ENCODE measurements at places on chromosomes 3 and 15.

GRCh38 chr15:50046867-50047266, 72.2 kb downstream of the ATP8B4 start:
- no peak for DNase-seq

- DNase-seq = no peak
Observed at GRCh38 chr15:85398822-85399221, 18.4 kb downstream of the AKAP13 start.

DNA sequence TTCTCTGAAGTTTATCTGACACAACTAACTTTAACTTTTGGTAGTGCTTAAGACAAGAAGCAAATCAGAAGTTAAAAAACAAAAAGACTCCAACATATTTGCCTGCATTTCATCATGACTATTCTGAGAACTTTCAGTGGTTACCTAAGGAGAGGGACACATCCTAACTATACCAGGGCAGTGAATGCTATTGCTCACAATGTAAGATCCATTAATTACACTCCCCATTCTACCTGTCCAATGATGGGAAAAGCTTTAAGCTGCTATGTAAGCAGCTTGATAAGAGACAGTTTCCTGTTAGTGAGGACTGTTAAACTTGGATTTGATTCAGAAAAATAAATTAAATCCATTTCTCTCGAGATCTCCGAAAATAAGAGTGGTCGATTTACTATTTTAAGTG, 37.5 kb downstream of the SERPINI1 start:
- DNase-seq = no peak

DNA sequence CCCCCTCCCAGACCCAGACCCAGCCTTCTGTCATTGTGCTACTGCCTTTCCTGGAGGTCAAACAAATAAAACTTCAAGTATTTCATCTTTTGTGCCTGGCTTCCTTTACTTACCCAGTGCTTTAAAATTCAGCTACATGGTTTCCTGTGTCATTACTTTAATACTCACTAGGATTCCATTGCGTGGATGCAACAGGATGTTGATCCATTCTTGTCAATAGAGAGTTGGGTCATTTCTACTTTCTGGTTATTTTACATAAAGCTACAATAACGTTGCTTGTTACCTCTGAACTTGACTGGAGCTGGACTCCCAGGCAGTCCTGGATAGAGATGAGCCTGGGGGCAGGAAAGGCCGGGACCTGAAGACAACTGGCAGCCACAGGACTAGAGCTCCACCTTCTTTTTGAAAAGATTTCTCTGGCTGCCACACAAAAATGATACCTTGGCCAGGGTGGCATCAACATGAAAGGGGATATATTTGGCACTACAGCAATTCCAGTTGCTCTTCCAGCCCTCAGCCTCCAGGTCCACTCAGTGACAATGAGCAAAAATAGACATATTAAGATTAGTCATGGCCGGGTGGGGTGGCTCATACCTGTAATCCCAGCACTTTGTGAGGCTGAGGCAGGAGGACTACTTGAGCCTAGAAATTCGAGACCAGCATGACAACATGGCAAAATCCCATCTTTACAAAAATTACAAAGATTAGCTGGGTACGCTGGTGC, 23.3 kb upstream of the HEG1 start:
- no peak for DNase-seq
